ENCODE measurements at places on chromosomes 7 and 10.
A peak's percentile ranks its signal among the peaks of the same experiment; 100 is the strongest.

DNA sequence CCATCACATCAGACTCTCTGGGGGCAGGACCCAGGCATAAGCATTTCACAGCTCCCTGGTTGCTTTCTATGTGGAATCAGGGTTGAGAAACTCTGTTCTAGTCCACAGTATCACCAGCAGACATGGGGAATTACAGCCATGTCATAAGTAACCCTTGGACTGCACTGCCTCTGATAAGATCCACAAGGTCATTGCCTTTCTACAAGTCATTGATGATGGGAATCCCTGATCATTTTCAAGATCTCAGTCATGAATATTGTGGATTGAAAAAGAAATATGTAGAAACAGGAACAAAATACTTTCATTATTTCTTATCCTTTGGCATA, 304.1 kb downstream of the KLF6 start:
- no peak for DNase-seq

GRCh38 chr10:87829986-87830729, 12.1 kb upstream of the ATAD1 start:
- DNase-seq: no peak

DNA sequence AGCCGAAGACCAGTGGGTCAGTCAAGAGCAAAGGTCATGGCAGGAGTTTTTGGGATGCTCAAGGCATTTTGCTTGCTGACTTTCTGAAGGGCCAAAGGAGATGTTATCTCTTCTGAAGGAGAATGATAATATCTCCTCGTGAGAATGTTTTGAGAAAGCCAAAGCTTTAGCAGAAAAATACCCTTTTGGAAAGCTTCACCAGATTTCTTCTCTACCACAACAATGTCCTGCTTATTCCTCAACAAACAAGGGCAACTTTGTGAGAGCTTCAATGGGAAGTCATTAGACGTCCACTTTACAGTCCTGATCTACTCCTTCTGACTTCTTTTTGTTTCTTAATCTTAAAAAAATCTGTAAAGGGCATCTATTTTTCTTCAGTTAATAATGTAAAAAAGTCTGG, 132.8 kb upstream of the DNAJB12 start:
- DNase-seq: no peak

DNA sequence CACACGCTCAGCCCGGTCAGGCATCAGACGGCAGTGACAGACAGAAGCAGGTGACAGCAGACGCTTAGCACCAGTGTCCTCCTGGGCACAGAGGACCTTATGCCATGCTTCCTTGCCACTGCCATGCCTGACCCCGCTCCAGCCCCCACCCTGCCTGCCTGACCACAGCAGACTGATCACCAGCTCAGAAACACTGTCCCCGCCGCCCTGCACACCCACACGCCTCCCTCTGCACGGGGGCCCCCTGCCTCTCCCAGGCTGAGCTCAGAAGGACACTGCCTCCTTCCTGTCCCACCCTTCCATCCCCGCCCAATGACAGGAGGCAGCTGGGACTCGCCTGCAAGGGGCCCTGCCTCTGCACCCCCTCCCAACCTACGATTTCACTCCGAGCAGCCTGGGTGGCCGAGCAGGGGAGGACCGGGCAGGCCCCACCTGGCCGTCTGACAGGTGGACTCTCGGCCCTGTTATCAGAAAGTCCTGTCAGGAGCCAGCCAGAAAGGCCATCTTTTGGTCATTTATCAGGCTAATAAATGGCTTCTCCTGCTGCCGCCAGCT, 183.4 kb downstream of the ELFN1 start:
- DNase-seq: no peak

GRCh38 chr10:86389441-86390193, 23.0 kb upstream of the GRID1 start:
- DNase-seq: no peak

DNA sequence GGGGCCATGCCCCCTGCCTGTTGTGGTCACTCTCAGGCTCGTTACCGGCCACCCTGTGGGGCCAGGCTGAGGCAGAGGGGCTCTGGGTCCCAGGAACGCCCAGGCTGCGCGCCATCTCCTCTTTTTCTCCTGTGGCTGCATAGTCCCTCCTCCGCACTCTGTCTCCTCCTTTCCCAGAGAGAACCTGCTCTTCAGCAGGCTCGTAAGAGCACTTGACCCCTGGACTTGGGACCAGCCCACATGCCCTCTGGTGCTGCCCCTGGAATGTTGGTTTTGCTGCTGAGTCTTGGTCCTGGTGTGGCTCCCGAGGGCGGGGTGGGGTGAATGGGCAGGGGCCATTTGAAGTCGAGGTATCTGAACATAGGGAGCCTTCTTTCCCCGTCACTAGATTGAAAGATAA, 6.6 kb upstream of the BHLHA15 start:
- no peak for DNase-seq

DNA sequence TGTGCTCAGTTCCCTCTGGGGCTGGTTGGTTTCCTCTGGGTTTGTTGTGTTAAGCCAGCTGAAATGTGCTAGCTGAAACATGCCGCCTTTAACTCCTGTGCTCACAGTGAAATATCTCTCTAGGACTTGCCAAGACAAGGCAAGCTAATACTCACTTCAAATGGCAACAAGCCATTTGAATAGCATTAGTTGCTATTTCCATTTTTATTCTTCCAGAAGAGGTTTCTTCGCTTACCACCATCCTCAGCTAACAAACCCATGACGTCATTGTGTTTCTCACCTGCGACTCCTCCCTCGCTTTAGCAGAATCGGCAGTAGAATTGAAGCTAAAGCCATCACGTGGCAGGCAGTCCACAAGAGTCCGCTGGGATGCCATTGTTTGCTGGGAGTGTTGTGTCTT, 61.3 kb downstream of the ZNF22 start:
- no peak for DNase-seq

DNA sequence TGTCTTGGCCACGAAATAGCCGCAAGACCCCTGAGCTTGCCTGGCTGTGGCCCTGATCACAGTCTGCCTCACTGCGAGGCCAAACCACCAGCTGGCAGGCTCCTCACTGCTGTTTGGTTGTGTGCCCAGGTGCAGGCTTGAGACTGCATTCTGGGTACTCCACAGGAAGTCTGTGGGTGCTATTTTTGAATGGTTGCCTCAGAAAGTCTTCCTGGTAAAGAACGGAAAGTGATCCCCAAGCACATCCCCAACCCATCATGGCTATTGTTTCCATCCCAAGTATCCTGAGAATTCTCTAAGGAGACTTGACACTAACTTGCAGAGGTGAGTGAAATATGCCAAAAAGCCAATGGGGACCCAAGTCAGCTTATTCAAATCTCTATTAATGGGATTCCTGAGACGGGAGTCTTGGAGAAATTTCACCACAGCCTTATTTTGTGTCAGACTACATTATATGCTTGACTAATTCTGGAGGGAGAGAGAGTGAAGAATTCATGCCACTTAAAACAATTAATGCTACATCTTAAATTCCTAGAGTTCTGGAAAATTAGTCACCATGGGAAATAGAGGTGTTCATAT, 170.9 kb downstream of the RAMP3 start:
- no peak for DNase-seq

DNA sequence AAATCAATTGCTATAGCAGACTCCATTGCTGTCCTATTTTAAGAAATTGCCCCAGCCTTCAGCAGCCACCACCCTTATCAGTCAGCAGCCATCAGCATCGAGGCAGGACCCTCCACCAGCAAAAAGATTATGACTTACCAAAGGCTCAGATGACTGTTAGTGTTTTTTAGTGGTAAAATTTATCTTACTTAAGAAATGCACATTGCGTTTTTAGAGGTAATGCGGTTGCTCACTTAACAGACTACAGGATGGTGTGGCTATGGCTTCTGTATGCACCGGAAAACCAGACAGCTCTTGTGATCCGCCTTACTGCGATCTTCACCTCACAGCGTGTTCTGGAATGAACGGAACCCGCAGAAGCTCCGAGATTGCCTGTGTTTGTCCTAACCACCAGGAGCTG, 58.1 kb downstream of the WDR37 start:
- DNase-seq: no peak

GRCh38 chr10:120999868-121000267, 148.7 kb downstream of the WDR11 start:
- no peak for DNase-seq

DNA sequence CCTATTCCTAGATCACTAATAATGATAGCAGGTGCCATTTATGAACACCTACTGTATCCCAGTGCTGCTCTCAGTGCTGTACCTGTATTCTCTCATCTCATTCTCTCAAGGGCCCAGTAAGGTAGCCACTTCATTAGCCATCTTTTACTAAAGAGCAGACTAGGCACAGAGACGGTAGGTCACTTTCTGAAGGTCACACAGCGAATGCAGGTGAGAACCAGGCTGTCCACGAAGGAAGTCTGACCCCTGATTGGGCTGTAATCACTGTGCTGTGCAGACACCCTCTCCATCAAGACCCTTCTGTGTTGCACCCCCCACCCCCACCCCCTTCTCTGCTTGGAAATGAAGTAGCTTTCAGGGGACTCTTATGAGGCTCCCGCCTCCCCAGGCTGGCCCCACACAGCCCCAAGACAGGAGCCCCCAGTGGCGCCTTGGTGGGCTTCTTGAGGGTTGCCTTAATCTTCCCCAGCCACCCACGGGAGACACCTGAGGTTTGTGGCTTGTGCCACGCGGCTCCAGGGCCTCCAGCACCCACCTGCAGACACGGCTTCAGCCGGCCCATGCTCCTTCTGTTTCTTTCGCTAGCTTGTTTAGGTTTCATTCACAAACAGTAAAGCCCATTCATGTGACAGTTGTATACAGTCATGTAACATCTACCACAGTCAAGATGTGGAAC, 81.7 kb upstream of the FAM20C start:
- no peak for DNase-seq

- DNase-seq: no peak
These were observed 163.7 kb downstream of the MACC1 start for GRCh38 chr7:20053334-20054104.

- no peak for DNase-seq
These were observed 40.3 kb downstream of the CELF2 start for GRCh38 chr10:11057994-11058393.

DNA sequence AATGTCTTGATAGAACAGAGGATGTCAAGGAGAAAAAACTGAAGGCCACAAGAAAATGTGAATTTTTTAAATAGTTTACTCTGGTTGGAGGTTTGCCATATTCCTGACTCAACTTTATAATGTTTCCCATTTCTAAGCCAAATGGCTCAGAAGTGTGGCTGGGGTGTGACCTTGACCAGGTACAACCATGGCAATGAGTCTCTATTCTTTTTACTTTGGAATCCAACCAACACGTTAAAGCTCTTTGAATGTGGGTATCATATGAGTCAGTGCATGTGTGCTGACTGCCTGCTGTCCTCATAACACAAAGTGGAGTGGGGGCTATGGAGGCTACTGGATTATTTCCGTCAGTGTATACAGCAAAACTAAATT, 33.5 kb upstream of the DLD start:
- no peak for DNase-seq

GRCh38 chr7:132406039-132406438, 170.2 kb downstream of the PLXNA4 start:
- no peak for DNase-seq

DNA sequence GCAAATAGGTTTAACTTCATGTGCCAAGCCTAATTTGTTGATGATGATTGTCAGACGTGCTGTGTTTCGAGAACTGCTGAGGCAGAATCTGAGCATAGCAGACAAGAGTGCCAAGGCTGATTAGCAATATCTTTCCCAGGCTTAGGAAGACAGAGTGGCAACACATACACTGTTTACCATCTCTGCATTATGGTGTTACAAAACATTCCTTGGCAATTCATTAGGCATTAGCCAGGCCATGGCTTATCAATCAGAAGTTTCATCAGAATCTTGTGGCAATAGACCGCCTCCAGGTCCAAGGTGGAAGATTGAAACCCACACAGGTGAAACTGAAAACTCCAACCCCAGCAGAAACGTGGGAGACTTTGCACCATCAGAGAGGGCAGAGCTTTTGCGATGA, 148.5 kb downstream of the AOAH start:
- DNase-seq: no peak

- no peak for DNase-seq
These were observed 5.9 kb upstream of the OR2A25 start for GRCh38 chr7:144063710-144064109.

DNA sequence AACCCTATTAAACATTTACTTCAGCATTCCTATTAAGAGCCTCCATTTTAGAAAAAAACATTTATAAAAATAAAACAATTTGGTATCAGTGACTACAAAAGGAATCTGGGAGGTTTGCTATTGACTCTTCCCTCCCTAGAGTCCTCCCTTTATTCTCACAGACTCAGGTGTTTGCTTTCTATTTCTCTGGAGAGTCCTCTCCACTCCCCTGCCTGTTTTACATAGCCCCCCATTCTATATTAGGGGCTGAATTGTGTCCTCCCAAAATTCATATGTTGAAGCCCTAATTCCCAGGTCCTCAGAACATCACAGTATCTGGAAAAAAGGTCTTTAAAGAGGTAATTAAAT, 69.8 kb downstream of the COA1 start:
- no peak for DNase-seq

DNA sequence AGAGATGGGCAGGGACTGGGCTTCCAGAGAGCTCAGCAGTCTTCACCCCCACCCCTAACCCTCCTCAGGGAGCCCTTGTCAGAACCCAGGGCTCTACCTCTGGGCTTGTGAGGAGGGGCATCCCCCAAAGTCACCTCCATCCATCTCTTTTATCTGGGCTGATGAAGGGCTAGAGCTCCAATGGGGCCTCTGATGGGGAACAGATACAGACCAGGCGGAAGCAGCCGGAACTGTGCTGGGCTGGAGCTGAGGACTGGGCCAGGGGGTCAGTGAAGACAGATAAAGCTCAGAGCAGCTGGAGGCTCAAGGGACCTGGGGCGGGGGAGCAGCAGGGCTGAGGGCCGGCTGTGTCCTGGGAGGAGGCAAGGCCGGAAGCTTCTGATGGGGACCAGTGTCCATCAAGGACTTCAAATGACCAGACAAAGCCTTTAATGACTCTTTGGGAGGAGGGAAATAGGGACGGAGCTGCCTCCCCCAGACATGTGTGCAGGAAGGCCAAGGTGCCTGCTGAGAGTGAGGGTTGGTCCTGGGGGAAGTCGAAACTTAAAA, 10.2 kb downstream of the KAZALD1 start:
- no peak for DNase-seq

DNA sequence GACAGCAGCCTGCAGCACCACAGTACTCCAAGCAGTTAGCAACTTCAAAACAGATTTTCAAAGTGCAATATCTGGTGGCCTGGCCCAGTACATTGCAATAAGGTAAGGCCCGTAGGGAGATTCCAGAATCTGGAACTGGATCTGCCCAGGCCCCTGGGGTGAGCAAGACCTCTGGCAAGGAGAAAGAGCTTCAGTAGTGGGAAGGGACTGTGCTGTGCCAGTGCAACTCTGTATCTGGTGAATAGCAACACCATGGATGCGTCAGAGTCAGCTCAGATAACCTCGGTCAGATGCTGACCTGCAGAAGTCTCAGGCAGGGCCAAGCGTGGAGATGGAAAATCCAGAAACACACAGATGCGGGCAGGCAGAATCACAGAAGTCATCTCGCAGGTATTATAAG, 30.3 kb downstream of the ELMO1 start:
- DNase-seq: no peak

- peak; percentile 72 for DNase-seq
These were observed 4.4 kb downstream of the SPOCK2 start for GRCh38 chr10:72083790-72084459.

- no peak for DNase-seq
These were observed 104.4 kb upstream of the ZNF92 start for GRCh38 chr7:65269150-65269856.

- DNase-seq: no peak
These were observed 5.2 kb downstream of the TAX1BP1 start for GRCh38 chr7:27745064-27745583.
